HS-27A (cell line): ENCODE measurements at places on chromosomes 2 and 18.

DNA sequence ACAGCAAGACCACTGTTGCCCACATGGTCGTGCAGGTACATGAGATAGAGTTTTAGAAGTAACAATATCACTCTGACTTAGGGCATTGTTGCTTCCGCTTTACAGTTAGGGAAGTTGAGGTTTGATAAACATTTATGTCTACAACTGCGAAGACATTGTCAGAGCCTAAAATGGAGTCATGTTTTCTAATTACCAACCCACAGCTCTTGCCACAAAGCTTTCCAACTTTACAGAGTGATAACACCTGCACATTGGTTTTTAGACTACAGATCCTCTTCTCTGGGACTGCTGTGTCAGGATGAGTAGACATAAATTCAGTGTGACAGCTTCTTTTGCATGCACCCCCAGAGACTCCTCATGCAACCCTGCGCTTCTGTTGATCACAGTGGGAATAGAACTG is 119.0 kb downstream of the FEZ2 start:
- no peak for DNase-seq

- DNase-seq = no peak
These were observed 469.9 kb upstream of the SMIM21 start for GRCh38 chr18:75897386-75897785.

DNA sequence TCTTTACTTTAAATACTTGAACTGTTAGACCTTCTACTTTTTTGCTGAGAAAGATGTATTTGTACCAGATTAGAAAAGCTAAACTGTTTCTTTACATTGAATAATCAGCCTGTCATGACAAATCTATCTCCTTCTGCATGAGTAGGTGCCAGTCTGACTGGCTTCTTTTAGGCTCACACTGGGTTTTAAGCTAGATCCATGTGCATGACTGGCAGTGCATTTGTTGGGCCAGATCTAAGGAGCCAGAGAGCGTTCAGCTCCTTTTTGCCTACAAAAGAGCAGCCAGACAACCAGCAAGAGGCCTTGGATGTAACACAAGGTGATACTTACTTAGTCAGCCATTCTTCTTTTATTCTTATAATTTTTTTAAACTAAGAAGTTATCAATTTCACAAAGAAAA is 82.0 kb upstream of the OTX1 start:
- no peak for DNase-seq

- no peak for DNase-seq
These were observed 63.4 kb upstream of the NEUROD1 start for GRCh38 chr2:181743723-181744031.

GRCh38 chr2:132757676-132758075 is 87.7 kb upstream of the LYPD1 start:
- no peak for DNase-seq

DNA sequence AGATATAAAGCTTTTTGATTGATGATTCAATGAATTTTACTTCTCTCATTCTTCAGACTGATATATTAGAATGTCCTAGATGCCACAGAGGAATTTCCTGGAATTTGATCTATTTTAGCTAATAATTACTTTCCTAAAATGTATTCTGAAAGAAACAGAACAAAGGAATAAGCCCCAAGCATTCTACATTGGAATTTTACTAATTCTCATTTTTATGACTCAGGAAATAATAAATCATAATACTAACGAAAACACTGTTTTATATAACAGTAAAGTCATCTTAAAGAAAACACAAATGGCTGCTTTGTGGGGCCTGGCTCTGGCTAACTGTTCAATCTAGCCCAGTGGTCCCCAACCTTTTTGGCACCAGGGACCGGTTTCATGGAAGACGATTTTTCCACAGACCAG is 68.6 kb upstream of the LPIN2 start:
- DNase-seq = no peak

- no peak for DNase-seq
These were observed 62.5 kb upstream of the SH3RF3 start for GRCh38 chr2:109066501-109066900.

GRCh38 chr2:218081695-218082094 is 12.6 kb downstream of the RUFY4 start:
- DNase-seq = no peak
